ENCODE measurements at places on chromosomes 1 and 21. TPM values are rescaled to one million over a fixed set of nuclear protein-coding genes. Genes with fewer than 3 reads are reported as not detected.

The SCYL3 gene
- 13.4 TPM for total RNA-seq

The RER1 gene
- total RNA-seq = 146 TPM

The HAX1 gene
- 115 TPM for total RNA-seq

The KCNN3 gene
- 0.09 TPM for total RNA-seq

The SLC30A10 gene
- not detected for total RNA-seq

The GFI1 gene
- total RNA-seq = 87.5 TPM

The BACE2 gene
- 5.5 TPM for total RNA-seq

The SPRR3 gene
- total RNA-seq = not detected

The HES3 gene
- total RNA-seq = not detected

The LEPR gene
- total RNA-seq = 1.9 TPM

The FCRL1 gene
- 0.09 TPM for total RNA-seq

The ZFP69B gene
- total RNA-seq = 2.8 TPM

The CLCA1 gene
- total RNA-seq = not detected

The FMO5 gene
- 0.39 TPM for total RNA-seq

The SLC50A1 gene
- total RNA-seq = 32.1 TPM

The RCSD1 gene
- total RNA-seq = 177 TPM

The CAMK2N1 gene
- 0.91 TPM for total RNA-seq

The TENT5C gene
- 8.6 TPM for total RNA-seq

The GPR37L1 gene
- not detected for total RNA-seq

The SEC16B gene
- total RNA-seq = not detected

The PKLR gene
- total RNA-seq = not detected

The PLK3 gene
- total RNA-seq = 77.8 TPM

The CCDC27 gene
- not detected for total RNA-seq

The ADAMTS4 gene
- total RNA-seq = 0.30 TPM

The UBXN10 gene
- 0.45 TPM for total RNA-seq

The TNFSF18 gene
- not detected for total RNA-seq

The SPOCD1 gene
- total RNA-seq = not detected

The MRPS6 gene
- total RNA-seq = 75.8 TPM

The ACTA1 gene
- total RNA-seq = not detected

The TDRD5 gene
- total RNA-seq = not detected

The KRTAP11-1 gene
- total RNA-seq = not detected

The OR2L2 gene
- total RNA-seq = 0.11 TPM

The AMY2A gene
- total RNA-seq = not detected

The GPR25 gene
- not detected for total RNA-seq

The KIF26B gene
- 0.02 TPM for total RNA-seq

The MASP2 gene
- 0.18 TPM for total RNA-seq

The RPTN gene
- not detected for total RNA-seq

The ESPN gene
- 1.1 TPM for total RNA-seq

The SIK1 gene
- 3.4 TPM for total RNA-seq

The CFHR4 gene
- not detected for total RNA-seq

The CYP4A11 gene
- not detected for total RNA-seq

The IL19 gene
- 0.95 TPM for total RNA-seq

The GJA9 gene
- total RNA-seq = not detected

The CACNA1S gene
- not detected for total RNA-seq

The OPTC gene
- not detected for total RNA-seq

The HSD11B1 gene
- total RNA-seq = 0.36 TPM

The GPR52 gene
- 3.4 TPM for total RNA-seq

The CFAP141 gene
- total RNA-seq = 0.50 TPM

The MTARC2 gene
- total RNA-seq = not detected

The BRDT gene
- not detected for total RNA-seq

The NPPA gene
- total RNA-seq = not detected

The LCE1E gene
- not detected for total RNA-seq

The ZMYND12 gene
- total RNA-seq = not detected

The ARMH1 gene
- 93.6 TPM for total RNA-seq
